ENCODE measurements at places on chromosomes 3 and 15.

DNA sequence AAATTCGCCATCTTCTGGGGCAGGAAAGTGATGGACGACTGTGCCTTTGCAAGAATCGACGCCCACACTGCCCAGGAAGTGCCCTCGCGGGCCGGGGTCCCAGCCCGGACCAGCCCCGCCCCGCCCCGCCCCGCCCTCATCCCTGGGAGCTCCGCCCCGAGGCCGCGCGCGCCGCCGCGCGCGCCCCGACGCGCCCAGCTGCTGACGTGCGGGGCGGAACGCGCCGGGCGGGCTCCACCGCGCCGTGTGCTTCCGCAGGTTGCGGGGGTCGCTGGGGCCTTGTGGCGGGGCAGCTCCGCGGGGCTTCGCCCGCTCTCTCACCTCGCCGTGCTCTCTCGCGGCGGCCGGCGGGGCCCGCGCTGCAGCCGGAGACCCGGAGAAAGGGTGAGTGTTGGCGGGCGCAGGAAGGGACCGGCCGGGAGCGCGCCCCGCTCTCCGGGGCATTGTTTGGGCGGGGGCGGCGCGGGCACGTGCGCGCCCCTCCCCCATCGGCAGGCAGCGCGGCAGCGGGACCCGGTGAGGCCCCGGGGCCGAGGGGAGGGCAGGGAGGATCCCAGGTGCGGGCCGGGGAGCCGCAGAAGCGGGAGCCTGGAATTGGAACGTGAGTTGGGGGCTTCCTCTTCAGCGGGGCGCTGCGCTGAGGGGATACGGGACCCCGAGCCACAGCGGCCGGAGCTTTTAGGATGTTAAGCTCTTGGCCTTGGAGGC, at the start of gene YEATS2:
YEATS2 (plus strand) TSS at position 188 of the 708 bp plus-strand sequence. CDS start 17,366 bp downstream, outside the sequence.
- DNase-seq, result peak; percentile 70

DNA sequence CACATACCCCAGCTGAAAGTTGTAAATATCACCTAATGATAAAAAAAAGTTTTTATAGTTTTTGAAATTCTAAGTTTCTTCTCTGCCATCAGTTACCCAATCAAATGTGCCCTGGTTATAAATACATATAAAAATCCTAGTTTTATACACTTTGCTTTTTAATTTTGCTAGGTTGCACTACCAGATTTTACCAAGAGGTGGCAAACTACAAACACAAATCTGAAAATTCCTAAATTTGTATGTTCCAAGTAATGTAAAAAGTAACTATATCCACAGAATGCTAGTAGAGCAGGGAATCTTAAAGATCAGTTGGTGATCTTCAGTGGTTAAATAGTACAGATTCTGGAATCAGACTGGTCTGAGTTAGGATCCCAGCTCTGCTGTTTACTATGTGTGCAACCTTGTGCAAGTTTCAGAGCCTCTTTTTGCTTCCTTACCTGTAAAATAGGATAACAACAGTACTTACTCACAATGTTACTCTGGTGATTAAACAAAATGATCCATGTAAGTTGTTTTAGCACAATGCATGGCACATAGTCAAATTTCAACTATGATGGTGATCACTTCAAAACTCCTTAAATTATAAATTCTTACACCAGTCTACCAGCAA, 11.0 kb downstream of the TRPM7 start:
- peak; percentile 11 for DNase-seq

- peak; percentile 71 for DNase-seq
Observed at GRCh38 chr15:85785887-85786780, 8.6 kb downstream of the KLHL25 start.

DNA sequence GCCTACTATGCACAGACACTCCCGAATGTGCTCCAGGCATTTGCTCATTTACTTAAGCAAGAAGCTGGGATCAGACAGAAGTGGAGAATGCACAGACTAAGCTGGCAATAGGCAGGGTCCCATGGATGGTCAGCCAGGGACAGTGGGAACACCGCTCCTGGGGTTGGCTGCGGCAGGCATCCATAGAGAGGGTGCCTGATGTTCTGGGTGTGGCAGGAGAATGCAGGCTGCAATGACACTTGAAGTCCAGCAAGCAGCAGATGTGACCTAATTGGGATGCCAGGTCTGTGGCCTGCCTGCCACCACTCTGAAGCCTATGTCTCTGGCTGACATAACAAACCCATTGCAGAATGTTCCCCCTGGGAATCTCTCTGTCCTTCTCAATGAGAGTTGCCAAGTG, 40.2 kb upstream of the SLC6A11 start:
- DNase-seq, result no peak

- no peak for DNase-seq
Observed at GRCh38 chr3:151183265-151183671, 19.7 kb downstream of the GPR171 start.

DNA sequence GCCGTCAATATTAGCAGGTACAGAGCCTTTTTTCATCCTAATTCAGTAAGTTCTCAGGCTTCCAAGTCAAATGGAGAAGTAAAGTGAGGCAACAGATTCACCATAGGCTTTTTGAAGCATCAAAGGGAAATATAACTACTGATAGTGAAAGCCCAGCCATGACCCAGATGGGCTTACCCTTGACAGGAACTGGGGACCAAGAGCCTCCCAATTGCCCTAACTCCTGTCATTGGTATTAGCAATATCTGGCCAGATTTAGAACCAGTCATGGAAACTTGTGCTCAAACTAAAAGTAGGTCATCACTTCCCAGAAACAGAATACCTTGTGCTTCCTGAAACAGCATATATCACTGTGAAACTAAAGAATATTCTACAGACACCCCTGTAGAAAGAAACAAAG, 33.0 kb downstream of the NME9 start:
- no peak for DNase-seq

DNA sequence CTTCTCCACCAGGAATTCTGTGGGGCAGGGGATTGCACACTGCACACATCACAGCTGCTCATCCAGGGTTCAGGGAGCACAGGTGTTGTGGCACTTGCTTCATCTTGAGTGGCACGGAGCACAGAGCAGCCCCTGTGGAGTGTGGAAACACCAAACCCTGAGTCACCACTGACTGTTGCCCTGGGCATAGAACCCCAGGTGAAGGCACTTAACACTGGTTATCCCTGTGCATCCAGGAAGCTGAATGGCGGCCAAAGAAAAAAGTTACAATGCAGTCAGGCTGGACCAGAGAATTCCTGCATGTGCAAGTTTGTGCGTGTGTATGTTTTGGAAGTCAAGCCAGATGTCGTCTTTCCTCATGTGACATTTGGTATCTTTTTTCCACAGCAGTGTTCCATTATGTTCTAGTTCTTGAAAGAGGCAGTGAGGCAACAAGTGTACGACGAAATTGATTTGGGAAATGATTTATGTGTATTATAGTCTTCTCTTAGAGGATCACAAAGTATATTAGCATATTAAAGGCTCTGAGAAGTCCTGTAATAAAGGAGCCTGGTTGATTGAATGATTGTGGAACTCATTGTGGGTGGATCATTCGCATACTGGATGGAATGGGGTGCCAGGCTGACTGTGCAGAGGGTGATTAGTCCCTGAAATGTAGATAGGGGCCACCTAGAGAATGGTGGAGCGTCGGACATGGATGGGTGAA, 292.3 kb downstream of the TLE3 start:
- DNase-seq, result no peak

DNA sequence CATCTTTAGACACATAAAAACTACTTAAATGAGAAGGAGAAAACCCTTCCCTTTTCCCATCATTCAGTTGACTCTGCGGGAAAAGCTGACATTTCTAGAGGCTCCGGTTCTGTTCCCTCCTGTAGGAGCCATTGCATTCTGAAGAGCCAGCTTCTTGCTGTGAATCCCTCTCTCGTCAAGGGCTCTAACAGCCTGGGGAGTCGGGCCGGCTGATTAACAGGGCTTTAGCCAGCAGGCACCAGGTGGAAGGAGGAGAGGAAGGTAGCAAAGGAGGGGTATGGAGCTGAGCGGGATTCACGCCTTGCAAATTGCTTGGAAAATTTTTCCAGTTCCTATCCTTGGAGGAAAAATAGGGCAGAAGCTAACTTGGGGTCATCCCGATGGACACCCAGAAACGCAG, 108.3 kb upstream of the UBE2E1 start:
- DNase-seq, result no peak

- DNase-seq, result no peak
Observed at GRCh38 chr3:127847236-127847720, 25.0 kb upstream of the MGLL start.

DNA sequence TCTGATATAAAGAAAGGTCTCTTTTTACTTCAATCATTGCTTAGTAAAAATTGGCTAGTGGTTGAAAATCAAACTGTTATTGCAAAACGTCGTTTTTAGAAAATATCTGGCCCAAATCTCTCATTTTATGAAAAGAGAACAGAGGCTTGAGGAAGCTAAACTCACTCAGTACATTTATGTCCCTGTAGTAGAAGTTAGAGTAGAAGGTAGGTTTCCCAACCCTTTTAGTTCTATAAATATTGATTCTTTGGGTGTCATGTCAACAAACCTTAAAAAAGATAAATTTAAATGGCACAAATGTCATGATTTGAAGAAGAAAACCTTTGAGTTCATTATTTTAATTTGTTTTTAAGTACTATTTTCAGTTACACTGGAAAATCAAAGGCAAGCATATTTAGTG, 722.3 kb upstream of the NECTIN3 start:
- no peak for DNase-seq

GRCh38 chr3:76096036-76096435, 310.7 kb upstream of the ZNF717 start:
- DNase-seq, result no peak

- DNase-seq, result no peak
Observed at GRCh38 chr15:71812966-71813722, 2.8 kb downstream of the NR2E3 start.

DNA sequence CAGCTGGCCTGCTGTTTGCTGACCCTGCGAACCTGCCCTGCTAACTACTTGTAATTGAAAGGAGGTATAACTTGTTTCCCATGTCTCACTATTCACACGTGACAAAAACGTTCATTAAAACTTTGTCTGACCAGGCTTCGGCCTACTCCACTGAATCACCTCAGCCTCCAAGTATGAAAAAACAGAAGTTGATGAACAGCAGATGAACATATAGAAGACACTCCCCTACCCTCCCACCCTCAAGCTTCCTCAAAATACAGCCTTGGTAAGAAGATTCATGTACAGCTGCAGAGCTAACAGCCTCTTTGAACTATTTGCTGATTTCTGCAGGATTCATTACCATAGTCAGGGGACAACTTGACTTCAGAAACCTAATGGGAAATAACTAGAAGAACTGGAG, 10.7 kb downstream of the RBM15B start:
- DNase-seq, result no peak

- DNase-seq, result no peak
Observed at GRCh38 chr3:100438623-100438974, 37.3 kb downstream of the LNP1 start.

DNA sequence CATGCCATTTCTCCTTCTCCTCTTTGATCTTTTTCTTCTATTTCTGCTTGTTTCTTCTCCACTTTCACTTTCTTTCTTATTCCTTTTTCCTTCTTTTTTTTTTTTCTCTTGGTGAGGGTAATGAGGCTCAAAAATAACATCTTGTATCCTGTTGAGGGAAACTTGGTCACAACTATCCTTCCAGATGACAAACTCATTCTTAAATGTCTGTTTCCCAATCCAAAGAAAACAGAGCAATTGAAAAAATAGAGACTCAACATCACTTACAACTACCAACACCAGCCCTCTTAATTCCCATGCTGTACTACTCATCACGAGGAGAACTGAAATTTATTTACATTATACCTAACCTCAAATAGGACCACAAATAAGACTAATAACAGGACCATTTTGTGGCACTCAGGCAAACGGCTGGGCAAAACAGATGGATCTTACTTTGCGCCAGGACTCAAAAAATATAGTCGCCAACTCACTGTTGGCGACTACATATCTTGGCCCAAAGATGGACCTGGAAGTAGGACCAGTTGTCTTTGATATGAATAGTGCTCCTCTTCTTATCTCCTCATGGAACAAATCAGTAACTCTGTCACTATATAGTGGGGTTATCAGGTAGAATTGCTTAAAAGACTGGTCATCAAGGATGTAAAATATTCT, 343.9 kb downstream of the ZBTB20 start:
- no peak for DNase-seq

DNA sequence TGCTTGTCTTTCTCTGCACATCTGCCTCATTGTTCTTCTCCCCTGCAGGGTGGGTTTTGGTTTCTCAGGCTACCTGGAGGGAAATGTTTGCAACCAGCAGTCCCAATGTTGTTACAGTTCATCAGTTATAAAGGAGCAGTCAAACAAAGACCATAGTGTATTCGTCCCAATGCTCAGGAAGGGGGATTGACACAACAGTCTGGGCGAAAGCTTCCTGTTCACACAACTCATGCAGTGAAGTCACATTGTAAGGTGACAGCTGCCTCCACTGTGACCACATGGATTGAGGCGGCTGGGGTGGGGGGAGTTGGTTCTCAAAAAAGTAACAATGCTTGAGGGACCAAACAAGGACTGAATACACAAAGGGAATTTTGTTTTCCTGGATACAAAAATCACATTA, 28.8 kb upstream of the TF start:
- DNase-seq, result peak; percentile 21

DNA sequence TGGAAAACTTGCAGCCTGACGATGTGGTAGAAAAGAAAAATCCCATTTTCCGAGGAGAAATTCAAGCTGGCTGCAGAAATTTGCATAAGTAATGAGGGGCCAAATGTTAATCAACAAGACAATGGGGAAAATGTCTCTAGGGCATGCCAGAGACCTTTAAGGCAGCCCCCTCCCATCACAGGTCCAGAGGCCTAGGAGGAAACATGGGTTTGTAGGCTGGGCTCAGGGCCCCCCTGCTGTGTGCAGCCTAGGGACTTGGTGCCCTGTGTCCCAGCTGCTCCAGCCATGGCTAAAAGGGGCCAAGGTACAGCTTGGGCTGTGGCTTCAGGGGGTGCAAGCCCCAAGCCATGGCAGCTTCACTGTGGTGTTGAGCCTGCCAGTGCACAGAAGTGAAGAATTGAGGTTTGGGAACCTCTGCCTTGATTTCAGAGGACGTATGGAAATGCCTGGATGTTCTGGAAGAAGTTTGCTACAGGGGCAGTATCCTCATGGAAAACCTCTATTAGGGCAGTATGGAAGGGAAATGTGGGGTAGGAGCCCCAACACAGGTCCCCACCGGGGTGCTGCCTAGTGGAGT, 75.9 kb upstream of the CADPS start:
- no peak for DNase-seq

- no peak for DNase-seq
Observed at GRCh38 chr15:31314380-31314779, 12.3 kb upstream of the KLF13 start.

- DNase-seq, result no peak
Observed at GRCh38 chr3:10706156-10706739, 109.8 kb upstream of the SLC6A11 start.

DNA sequence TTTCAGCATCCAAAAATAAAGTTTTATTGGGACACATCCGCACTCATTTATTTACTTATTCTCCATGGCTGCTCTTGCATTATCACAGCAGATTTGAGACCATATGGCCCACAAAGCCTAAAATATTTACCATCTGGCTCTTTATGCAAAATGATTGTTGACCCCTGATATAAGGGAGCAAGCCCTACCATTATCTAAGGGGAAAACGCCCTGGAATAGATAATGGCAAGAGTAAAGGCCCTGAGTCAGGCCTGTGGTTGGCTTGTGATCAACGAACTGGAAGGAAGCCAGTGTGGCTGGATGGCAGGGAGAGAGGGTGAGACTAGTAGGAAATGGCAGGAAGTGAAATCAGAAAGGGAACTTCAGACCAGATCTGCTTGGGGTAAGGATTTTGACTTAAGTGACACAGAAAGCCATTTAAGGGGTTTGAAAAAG, 24.6 kb upstream of the DMXL2 start:
- peak; percentile 83 for DNase-seq
